Stimulated activated CD8-positive, alpha-beta memory T cell treated with anti-CD3 and anti-CD28 coated beads, Interleukin-7, amount 100 ng/mL, for 1 hour (primary cell): ENCODE measurements at places on chromosomes 2 and 18.

DNA sequence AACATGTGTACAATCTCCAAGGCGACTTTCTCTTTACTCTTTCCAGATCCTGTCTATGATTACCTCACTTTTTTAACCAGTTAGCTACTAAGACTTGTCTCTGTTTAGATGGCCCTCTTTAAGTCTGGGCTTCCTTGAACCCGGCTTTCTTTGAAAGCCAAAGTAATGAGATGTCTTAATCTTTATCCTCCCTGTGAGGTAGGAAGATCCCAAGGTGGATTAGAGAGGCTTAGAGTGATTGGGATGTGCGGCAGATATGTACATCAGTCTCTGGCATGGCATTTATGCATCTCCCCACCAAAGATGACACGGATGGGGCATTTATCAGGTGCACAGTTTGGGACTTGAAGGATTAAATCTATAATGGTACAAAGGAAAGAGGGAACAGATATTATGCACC is 186.3 kb downstream of the FSHR start:
- no peak for DNase-seq

DNA sequence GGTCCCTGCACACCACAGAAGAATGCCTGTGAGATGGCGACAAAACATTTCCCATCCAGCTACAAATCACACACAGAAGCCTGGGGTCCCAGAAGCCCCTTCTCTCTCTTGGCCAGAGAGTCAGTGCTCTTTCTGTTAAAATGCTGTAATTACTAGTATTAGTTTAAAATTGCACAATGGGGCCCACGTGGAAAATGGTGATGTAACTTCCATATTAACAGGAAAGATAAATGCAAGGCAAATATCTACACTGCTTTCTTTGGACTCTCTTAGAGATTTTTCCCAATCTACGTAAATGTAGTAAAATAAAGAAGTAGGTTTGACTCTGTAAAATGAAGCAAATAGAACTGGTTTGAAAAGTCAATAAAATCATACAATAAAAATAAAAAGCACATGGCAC is 113.9 kb upstream of the TFCP2L1 start:
- DNase-seq = no peak

- no peak for DNase-seq
These were observed 32.1 kb upstream of the TTC39C start for GRCh38 chr18:23982155-23983079.

- no peak for DNase-seq
These were observed 70.3 kb upstream of the SLC9A2 start for GRCh38 chr2:102549027-102549426.

DNA sequence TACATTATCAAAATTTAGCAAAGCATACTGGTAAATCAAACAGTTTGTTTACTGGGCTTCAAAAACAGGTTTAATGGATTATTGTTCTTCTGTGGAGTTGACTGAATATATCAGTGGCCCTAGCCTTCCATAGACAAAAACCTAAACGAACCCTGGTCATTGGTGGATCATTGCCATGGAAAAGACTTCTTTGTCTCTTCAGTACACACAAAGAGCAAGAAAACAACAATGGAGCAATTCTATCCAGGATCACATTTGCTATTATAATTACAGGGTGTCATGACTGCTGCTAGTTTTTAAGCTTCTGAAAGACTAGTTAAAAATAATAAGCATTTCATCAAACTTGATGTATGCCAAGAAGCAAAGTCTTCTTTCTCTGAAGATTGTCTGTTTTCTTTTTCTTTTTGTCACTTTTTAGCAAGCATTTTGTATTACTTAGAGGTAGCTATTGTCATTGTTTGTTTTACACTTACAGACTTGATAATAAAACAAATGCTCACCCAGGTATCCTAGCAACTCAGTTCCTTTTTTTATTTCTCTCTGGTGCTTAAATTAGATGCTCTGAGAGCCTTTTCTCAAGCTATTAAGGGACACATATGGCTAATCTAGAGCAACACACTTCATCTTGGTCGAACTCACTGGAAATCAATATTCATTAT is 1228.7 kb upstream of the DDX18 start:
- no peak for DNase-seq

- no peak for DNase-seq
These were observed at the start of gene LHCGR for GRCh38 chr2:48755473-48755872. Gene LHCGR (minus strand): TSS chr2:48755724. CDS start chr2:48755671, 53 bp downstream.

DNA sequence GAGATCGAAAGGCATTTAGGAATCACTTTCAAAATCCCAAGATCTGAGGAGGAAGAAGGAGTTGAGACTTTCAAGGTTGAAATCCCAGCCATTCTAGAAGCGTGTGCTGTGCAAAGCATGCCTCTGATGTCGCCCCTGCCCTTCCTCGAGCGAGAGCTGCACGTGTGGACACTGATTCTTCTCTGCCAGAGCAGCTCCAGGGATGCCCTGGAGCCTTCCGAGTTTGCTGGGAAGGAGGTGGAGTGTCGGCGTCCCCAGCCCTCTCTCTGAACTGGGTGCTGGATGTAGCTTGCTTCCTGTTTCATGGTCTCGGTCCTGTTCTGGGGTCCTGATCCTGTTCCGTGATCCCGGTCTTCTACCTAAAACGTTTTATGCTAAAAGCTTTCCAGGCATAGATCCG is 76.1 kb downstream of the TWIST2 start:
- no peak for DNase-seq

DNA sequence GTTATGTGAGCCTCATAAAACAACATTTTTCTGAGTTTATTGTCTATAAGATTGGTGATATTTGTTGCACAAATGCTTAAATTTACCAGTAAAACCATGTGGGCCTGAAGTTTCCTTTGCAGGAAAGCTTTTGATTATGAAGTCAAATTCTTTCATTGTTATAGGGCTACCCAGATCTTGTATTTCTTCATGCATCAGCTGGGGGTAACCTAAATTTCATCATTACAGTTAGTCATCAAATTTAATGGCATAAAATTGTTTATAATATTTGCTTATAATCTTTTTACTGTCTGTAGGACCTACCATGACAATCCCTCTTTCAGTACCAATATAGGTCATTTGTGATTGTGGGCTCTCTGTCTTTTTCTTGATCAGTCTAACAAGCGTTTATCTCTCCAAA is 47.8 kb downstream of the SMAD2 start:
- DNase-seq = no peak
